ENCODE measurements at places on chromosomes 11 and 22. TPM values are rescaled to one million over a fixed set of nuclear protein-coding genes. Genes with fewer than 3 reads are reported as not detected.

The RTN3 gene
- total RNA-seq = 44.8 TPM

DNA sequence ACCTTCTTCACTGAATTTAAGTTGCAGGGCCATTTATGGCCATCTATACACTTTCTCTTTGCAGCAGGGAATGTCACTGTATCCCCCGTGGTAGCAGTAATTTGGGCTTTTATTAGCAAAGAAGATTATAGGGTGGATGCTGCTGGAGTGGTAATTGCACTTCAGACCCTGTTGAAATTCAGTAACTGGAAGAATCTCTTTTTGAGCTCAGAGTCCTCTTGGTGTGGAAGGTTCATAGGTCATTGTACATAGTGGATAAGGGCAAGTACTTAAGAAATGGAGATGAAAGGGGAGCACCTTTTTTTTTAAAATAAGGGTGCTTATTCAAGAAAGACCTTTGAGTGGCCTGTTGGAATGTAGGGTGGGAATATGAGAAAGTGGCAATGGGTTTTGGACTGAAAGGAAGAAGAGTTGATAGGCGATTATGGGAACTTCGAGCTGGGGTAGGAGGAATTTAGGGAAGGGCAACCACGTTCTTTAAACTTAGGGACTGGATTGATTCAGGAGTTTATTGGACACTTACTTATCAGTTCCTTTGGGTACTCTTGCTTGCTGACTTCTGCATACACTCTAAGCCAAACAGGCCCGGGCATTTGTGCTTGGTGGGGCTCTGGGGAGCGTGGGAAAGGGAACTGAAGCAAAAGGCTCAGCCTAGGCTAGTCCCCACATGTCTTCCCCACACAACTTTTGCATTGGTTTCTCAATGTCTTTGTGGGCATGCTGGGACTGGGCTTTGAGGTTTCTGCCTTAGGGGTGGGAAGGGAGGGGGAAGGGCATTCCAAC, 26.5 kb downstream of the CTNND1 start:
- peaks cover 75% of the 10 kb centered on the region for H3K4me1 ChIP-seq
- H3K27me3 ChIP-seq = no peaks in the 10 kb centered on the region
- no peak for DNase-seq
- peak overlapping the region; percentile 72 for H3K27ac ChIP-seq
- H3K4me3 ChIP-seq = no peak overlapping the region

The HEPN1 gene
- not detected for total RNA-seq

DNA sequence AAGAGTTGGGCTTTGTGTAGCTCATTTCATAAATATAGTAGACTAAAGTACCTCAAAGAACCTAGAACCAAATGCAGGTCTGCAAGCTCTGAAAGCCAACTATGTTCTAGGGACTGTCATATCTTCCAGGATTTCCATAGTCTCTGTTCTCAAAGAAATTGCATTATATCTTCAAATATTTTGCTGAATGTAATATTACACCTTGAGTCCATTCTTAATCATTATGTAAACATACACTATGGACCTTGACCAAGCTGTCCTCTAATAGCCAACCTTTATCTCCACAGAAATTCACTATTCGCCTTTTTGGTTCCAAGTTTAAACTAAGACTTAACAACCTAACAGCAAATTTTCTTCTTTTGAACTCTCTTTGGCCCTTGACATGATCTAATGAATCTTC, 678.7 kb upstream of the ARHGAP42 start:
- no peak overlapping the region for H3K27ac ChIP-seq
- no peaks in the 10 kb centered on the region for H3K36me3 ChIP-seq
- H3K27me3 ChIP-seq = no peaks in the 10 kb centered on the region

GRCh38 chr22:37403267-37403960, 23.9 kb downstream of the ELFN2 start:
- peaks cover 7% of the 10 kb centered on the region for H3K4me1 ChIP-seq
- H3K27ac ChIP-seq = no peak overlapping the region
- no peak overlapping the region for H3K4me3 ChIP-seq

DNA sequence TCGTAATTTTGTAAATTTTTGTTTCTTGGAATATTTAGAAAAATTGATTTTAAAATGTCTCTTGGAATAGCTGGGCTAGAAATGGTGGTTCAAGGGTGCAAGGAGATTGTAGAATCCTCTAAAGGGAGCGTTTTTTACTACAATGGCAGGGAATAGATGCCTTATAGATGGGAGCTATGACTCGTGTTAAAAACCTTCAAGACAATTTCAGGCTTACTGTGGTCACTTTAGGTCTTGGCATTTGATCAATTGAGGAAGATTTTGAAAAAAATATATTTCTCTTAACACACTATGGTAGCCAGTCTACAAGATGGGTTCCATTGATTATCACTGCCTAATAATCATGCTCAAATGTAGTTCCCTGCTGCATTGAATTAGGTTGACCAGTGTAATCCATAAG, 25.0 kb downstream of the METTL15 start:
- no peak overlapping the region for H3K4me3 ChIP-seq
- H3K4me1 ChIP-seq = no peaks in the 10 kb centered on the region
- no peak overlapping the region for H3K27ac ChIP-seq
- DNase-seq = no peak
- no peaks in the 10 kb centered on the region for H3K27me3 ChIP-seq
- H3K36me3 ChIP-seq = peaks cover 3% of the 10 kb centered on the region

- no peak overlapping the region for H3K4me3 ChIP-seq
- no peaks in the 10 kb centered on the region for H3K36me3 ChIP-seq
- peaks cover 77% of the 10 kb centered on the region for H3K4me1 ChIP-seq
- H3K27me3 ChIP-seq = no peaks in the 10 kb centered on the region
- peak overlapping the region; percentile 90 for H3K27ac ChIP-seq
- DNase-seq = no peak
Observed at GRCh38 chr11:61687420-61687819, 7.2 kb downstream of the DAGLA start.

DNA sequence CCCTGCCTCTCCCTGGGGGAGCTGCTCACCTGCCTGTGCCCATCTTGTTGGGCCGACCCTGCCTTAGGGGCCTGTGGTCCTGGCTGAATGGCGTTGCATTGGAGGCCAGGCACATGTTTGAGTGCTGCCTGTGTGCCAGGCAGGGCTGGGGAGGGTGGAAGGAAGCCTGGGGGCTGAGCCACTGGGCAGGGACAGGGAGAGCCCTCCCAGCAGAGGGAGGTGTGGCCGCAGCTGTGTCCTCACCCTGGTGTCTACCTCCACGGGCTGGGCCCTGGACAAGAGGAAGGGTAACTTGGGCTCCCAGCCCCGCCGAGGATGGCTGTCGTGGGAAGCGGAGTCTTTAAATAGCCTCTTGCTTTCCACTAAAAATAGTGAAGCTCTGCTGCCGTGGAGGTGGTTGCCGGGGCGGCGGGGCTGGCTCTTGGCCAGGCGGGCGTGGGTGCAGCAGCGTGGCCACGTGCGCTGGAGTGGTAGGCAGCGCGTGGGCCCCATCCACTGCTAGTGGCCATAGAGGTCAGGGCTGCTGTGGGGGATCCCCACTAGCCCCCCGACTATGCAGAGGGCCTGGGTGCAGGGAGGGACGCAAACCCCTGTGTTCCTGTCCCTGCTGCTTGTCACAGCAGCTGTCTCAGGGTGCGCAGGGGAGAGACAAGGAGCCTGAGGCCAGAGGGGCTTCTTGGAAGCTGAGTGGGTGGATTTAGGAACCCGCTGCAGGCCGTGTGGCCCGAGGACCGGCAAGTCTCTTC, 6.2 kb downstream of the ZDHHC8 start:
- H3K4me1 ChIP-seq = peaks cover 24% of the 10 kb centered on the region
- no peaks in the 10 kb centered on the region for H3K36me3 ChIP-seq
- H3K27me3 ChIP-seq = no peaks in the 10 kb centered on the region
- no peak for DNase-seq
- no peak overlapping the region for H3K27ac ChIP-seq

The CHRNA10 gene
- 1.2 TPM for total RNA-seq

The GLYAT gene
- total RNA-seq = not detected

The CARNS1 gene
- total RNA-seq = 0.27 TPM

The OR52A1 gene
- not detected for total RNA-seq

GRCh38 chr11:104090767-104091166, 54.3 kb downstream of the DDI1 start:
- H3K27me3 ChIP-seq = no peaks in the 10 kb centered on the region
- H3K36me3 ChIP-seq = no peaks in the 10 kb centered on the region
- no peaks in the 10 kb centered on the region for H3K4me1 ChIP-seq

The C22orf31 gene
- total RNA-seq = not detected

The ISX gene
- total RNA-seq = 159 TPM

DNA sequence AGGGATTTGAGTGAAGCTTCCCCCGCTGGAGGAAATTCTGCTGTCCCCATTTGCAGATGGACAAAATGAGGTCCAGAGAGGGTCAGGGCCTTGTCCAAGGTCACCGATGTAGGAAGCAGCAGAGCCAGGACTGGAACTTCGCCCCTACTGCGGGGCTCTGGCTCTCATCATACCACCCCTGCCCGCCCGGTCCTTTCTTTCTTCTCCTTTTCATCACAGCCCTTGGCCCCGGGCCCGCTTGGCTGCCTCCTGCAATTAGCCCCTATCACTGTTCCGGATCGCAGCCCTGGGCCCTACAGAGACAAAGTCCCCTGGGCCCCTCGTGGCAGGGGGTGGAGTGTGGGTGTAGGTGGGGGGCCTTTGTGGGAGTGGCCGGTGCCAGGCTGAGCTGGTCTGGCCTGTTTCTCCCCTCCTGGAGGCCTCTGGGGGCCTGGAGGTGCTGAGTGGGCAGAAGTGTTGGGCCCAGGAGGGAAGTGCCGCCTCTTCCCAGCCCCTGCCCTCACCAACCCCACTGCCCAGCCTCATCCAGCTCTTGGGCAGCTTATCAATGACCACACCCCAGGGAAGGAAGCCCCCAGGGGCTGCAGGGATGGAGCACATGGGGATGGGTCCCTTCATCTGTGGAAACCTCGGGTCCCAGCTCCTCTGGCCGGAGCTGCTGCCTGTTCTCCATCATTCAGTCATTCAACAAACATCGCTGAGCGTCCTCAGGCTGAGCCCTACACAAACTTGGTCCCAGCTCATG, 3.4 kb downstream of the EMID1 start:
- no peaks in the 10 kb centered on the region for H3K36me3 ChIP-seq
- H3K27ac ChIP-seq = no peak overlapping the region
- peaks cover 26% of the 10 kb centered on the region for H3K27me3 ChIP-seq
- H3K4me1 ChIP-seq = no peaks in the 10 kb centered on the region
- no peak overlapping the region for H3K4me3 ChIP-seq

The FJX1 gene
- total RNA-seq = 0.64 TPM

DNA sequence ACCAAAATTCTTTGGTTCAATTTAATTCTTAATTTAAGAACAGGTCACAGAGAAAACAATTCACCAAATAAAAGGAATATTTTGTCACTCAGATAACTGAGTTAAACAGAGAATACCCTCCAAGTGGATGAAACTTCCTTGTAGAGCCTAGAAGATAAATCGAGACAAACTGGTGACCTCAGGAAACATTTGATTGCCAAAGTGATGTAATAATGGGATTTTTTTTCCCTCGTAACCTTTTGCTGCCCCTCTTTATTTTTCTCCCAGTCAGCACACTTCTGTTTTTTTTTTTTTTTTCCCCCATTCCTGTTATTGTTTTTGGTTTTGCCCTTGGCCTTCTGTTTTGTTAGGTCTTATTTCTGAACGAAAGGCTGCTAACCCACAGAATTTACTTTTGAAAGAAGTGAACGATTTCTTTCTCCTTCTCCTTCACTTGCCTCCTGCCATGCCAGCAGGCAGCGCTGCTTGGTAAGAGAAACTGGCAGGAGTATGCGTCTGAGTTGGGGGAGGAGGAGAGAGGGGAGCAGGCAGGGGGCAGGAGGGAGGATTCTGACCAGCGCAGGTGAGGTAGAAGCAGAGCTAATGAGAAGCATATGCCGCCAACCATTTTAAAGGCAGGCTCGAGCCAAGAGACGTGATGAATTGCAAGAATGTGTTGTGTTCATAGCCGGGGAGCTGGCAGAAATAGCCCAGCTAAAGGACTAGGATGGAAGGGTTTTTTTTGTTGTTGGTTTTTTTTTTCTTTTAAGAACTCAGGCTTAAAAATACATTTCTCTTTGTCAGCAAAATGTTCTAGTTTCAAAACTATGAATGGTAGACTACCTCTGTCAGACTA, 121.9 kb upstream of the MTMR2 start:
- no peak overlapping the region for H3K27ac ChIP-seq
- H3K27me3 ChIP-seq = no peaks in the 10 kb centered on the region
- no peak for DNase-seq
- no peaks in the 10 kb centered on the region for H3K36me3 ChIP-seq

GRCh38 chr11:3111919-3112690, 53.0 kb downstream of the OSBPL5 start:
- DNase-seq = no peak
- H3K27ac ChIP-seq = no peak overlapping the region
- H3K4me3 ChIP-seq = no peak overlapping the region
- no peaks in the 10 kb centered on the region for H3K27me3 ChIP-seq
- H3K36me3 ChIP-seq = no peaks in the 10 kb centered on the region

GRCh38 chr11:65574109-65574810, 1.6 kb upstream of the EHBP1L1 start:
- H3K27me3 ChIP-seq = no peaks in the 10 kb centered on the region
- H3K4me3 ChIP-seq = peak overlapping the region; percentile 83
- H3K4me1 ChIP-seq = peaks cover 59% of the 10 kb centered on the region

- no peaks in the 10 kb centered on the region for H3K4me1 ChIP-seq
- no peak overlapping the region for H3K27ac ChIP-seq
- no peaks in the 10 kb centered on the region for H3K27me3 ChIP-seq
Observed at GRCh38 chr22:19814428-19814827, 40.2 kb downstream of the GNB1L start.

GRCh38 chr22:36215981-36216380, 14.4 kb upstream of the APOL4 start:
- DNase-seq = no peak
- no peak overlapping the region for H3K27ac ChIP-seq
- no peaks in the 10 kb centered on the region for H3K27me3 ChIP-seq
- no peaks in the 10 kb centered on the region for H3K36me3 ChIP-seq
- no peak overlapping the region for H3K4me3 ChIP-seq

DNA sequence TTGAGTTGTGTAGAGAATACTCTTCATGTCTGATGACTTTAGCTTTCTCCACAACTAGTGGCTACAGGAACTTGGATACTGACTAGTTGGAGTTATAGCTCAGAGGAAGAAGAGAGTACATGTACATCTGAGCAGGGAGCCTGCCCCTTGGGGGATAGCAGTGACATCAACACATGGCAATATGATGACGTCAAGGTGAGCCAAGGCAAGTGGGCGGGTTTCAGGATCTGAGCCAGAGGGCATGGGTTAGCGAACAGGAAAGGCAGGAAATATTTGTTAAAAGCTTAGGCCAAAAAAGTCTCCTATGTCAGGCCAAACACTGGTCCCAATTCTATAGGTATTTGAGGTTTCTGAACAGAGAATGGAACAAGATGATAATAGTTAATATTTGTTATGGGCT, 42.0 kb upstream of the HORMAD2 start:
- no peak for DNase-seq
- no peak overlapping the region for H3K4me3 ChIP-seq

The ZBTB16 gene
- total RNA-seq = 186 TPM

- H3K4me1 ChIP-seq = no peaks in the 10 kb centered on the region
- H3K27me3 ChIP-seq = no peaks in the 10 kb centered on the region
- no peak for DNase-seq
- no peak within 1 kb of the TSS for H3K27ac ChIP-seq
Observed at GRCh38 chr11:55838452-55838851, at the start of gene OR5D16. OR5D16 (plus strand) TSS chr11:55838752; CDS start chr11:55838752, 0 bp downstream.
